Activated CD8-positive, alpha-beta memory T cell treated with anti-CD3 and anti-CD28 coated beads for 1 hour (primary cell): ENCODE measurements at places on chromosomes 12 and 14.
A peak's percentile ranks its signal among the peaks of the same experiment; 100 is the strongest.

DNA sequence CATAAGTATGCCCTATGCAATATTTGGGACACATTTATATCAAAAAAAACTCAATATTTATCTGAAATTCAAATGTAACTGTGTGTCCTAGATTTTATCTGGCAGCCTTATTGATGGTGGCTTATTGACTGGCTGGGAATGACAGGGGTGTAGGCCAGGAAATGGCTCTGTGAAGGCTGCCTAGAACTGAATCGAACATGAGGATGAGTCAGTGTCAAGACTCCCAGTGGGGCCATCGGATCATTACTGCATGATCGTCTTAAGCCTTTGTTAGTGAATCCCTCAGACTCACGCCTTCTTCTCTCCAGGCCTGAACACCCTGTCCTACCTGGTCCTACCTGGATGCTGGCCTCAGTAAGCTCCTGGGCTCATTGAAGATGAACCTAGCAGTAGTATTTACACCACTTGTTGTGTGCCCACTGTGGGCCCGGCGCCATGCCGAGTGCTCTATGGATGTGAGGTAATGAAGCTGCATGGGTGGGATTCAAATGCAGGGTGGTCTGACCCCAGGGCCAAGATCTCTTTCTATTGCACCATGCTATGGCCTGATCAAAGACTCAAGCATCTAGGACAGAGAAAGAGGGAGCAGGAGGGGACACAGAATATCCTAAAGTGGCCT is 21.0 kb upstream of the FAIM2 start:
- no peak for DNase-seq

DNA sequence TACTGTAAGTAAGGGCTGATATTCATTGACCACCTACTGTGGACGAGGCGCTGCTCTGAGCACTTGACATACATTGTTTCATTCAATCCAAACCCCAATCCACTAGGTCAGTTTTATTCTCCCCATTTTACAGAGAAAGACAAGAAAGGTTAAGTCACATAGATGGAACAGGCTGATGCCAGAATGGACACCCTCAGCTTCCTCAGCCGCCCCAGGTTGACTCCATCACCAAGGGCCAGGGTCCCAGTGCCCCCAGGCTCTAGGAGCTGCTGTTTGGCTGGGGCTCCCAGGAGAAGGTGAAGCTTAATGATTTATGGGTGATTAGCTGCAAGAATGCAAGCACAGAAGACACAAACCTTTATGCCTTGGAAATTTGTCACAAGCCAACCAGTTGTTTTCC is 671 bp upstream of the AQP2 start:
- no peak for DNase-seq

DNA sequence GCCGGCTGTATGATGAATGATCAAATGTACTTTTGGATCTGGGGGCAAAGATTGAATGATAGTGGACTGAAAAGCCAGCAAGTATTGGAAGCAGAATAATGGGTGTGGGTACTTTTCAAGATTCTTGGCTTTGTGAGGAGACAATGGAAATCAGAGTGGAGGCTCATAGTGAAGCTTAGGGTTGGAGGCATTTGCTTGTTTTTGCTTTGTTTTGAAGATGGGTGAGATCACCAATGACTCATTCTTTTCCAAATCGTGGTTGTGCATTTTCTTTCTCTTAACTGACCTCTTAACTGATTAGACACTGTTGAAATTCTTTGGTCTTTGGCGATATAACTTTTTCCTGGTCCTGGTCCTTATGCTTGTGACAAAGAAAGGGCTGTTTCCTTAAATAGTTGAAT is 54.4 kb downstream of the PELI2 start:
- DNase-seq = no peak

- no peak for DNase-seq
Observed at GRCh38 chr12:123075087-123075645, 75.7 kb downstream of the PITPNM2 start.

DNA sequence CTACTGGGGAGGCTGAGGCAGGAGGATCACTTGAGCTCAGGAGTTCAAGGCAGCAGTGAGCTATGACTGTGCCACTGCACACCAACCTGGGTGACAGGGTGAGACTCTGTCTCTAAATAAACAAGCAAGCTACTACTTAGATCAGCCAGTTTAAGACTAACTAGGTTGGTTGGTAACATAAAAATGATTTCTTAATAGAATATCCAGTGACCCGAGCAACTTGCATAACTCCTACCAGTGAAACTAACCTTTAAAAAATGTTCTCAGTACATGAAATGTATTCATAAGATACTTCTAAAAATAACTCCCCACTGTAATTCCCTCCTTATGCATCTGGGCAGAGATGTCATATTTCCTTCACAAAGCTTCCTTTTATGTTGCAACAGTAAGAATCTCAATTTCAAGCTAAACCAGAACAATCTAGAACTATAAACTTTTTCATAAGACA is 15.9 kb downstream of the TAOK3 start:
- DNase-seq = no peak

DNA sequence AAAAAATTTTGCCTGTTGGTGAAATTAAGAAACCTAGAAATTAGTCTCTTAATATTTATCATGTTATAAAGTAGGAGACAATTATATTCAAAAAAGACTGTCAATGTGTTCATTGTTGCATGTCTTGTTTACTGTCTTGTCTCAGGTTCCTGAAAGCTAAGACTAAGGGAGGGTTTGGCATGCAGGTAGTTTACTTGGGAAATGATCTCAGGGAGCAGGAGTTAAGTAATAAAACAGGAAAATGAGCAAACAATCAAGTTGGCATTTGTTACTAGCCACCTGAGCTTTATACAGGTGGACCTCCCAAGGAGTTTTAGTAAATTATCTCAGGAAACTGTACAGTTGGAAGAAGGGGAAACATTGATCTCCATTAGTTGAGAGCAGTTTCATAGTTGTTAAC is 188.0 kb upstream of the MDGA2 start:
- DNase-seq = no peak

GRCh38 chr14:31843361-31844091 is 233.6 kb upstream of the ARHGAP5 start:
- no peak for DNase-seq

- no peak for DNase-seq
Observed at GRCh38 chr12:65081496-65081895, 39.6 kb downstream of the WIF1 start.

DNA sequence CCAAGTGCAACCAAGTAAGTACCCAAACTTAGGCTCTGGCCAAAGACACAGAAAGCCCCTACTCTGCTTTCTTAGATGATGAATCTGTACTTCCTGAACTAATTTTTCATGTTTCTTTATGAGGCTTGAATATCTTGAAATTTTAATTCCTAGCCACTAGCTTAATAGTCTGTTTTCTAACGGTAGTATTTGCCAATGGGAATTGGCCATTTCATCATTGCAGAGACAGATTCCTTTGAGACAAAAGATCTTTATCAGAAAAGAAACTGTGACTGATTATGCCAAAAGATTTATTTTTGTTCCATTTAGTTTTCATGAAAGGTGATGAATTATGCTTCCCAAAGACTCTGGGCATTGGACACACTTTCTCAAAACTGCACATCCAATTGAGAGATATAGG is 48.7 kb downstream of the DAD1 start:
- no peak for DNase-seq

DNA sequence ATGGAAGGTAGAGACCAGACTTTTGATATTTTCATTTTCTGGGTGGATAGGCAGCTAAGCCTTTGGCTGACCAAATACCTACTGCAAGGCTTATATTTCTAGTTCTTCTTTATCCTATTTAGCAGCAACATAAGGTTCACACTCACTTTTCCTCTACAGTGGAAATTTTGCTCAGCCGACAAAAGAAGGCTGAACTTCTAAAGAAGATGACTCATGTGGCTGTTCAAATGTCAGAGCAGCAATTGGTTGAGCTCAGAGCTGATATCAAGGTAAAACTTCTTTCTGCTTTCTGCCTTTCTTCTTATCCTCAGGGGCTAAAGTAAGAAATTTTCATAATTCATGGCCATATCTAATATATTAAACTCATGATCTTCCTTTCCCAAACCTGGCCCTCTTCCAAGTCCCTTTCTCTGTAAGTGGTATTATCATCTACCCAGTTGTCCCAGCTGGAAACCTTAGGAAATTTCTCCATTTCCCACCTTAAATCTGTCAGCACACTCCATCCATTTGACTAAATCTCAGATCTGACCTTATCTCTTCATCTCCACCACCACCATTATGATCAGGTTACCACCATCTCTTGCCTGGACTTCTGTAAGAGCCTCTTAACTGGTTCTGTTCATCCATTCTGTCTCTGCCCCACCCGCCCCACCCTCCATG is 19.8 kb upstream of the KCNH3 start:
- DNase-seq = no peak

GRCh38 chr12:95859344-95859816 is 628 bp downstream of the SNRPF start:
- DNase-seq = no peak

GRCh38 chr12:88401155-88401554 is 179.1 kb downstream of the KITLG start:
- DNase-seq = no peak

- DNase-seq = no peak
Observed at GRCh38 chr14:24399447-24399822, 632 bp downstream of the NYNRIN start.

DNA sequence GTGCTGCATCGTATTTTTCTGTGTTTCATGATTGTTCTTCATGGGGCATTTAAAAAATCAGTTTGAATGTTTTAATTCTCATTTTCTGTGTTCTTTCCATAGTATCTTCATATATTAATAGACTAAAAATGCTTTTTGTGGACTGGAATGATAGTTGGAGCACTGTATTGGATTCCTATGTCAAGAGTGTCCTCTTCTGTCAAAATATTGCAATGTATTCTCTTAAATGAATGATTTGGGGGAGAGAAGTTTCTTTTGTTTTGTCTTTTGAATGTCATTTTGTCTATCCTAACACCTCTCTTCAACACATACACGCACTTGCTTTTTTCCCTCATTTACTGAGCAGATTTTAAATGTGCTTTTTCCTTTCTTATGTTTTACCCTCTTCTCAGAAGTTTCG is 4.7 kb upstream of the EIF2S3B start:
- DNase-seq = no peak

DNA sequence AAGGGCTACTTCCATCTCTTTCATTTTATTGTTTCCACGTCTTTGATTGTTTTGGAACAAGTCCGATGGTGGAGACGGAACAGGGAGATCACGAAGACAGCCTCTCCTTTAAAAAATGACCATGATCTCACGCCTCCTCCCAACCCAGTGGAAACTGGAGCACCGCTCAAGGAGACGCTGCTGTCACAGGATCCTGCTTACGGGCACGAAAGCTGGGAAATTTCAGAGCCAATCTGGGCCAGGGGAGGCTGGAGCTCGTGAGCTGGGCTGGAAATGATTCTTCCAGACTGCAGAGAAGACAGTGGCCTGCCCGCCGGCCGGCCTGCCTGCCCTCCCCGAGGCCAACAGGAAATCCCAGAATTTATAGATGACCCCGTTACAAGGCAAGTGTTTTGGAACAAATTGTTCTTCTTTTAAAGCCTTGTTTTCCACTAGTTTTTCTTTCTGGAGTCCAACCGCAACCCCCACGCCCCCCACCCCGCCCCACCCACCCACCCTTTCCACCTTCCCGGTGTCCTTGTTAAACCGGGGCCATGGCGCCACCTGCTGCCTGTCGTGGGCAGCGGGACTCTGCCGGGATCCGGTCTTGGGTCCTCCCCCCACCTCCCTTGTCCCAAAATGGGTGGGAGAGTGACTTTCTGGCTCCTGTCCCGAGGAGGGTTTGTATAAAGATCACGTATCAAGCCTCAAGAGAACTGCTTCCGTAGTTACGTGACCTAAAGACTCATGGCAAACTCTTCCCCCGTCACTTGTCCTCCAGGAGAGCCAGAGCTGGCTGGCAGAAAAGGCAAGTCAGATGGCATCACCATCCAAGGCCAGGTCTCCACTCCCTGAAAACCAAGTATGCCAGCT is 40.3 kb downstream of the MAP1LC3B2 start:
- DNase-seq = peak; percentile 44

GRCh38 chr14:104935026-104935650 is 10.5 kb downstream of the PLD4 start:
- no peak for DNase-seq

DNA sequence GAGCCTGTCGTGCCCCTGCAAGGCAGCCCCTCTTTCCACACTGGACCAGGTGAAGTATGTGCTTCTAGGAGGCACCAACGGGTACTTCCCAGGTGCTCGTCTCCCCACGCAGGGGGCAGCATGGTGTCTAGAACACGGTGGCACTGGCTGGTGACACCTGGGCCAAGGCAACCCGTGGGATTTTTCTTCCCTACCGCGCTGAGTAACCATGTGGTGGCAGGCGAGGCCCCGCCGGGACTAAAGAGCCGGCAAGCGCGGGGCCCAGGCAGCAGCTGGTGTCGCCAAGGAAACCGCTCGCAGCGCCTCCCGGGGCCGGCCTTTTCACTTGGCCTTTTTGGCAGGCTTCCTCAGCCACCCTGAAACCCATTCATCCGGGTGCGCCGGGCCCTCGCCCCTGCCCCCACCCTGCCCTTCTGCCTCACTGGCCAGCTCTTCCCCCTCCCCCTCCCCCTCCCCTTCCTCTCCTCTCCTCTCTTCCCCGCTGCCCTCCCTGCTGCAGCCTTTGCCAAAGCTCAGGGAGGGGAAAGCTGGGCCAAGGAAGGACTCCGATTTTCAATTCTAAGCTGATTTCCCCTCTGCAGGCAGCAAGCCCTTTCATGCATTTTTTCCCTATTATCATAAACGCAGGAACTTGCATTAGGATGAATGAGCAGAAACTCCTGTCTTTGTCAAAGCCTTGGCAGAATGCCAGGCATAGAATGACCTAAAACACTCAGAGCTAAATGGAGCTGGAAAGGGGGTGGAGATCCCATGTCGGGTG is 81.2 kb downstream of the IRF2BPL start:
- DNase-seq = peak; percentile 52

- DNase-seq = no peak
Observed at GRCh38 chr12:91492648-91493047, 310.0 kb upstream of the DCN start.

- no peak for DNase-seq
Observed at GRCh38 chr12:49968471-49968870, 4.3 kb upstream of the AQP6 start.

GRCh38 chr14:79196216-79196615 is 1015.1 kb downstream of the DIO2 start:
- no peak for DNase-seq

DNA sequence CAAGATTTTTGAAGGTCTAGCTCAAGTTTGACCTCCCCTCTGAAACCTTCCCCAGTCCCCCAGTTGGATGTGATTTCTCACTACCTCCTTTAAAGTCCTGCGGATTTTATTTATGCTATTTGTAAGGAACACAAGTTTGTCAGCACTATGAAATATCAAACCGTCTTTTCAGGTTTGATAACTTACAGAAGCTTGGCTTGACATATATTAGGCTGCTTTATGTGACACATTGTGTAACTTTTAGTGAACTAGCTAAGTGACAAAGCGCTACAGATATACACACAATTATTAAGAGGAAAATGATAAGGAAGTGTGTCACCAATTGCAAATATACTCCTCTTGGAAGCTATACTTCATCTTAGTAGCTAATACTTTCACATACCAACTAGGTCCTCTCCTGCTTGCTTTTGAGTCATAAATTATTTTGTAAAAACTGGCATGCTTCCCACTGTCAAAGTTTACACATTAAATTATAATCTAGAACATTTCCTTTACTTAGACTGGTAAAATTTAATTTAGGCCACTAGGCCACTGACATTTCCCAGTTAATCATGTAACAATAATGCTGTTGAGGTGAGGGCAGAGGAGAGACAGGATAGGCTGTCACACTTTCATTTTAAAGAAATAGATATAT is 149.5 kb downstream of the TMTC3 start:
- DNase-seq = no peak
